NCI-H2107 (cell line): ENCODE measurements at places on chromosomes 11 and 22.

- no peak for DNase-seq
Observed at GRCh38 chr11:117796872-117797529, at the start of gene DSCAML1. TSS of gene DSCAML1 (minus strand) at chr11:117797216. CDS start at chr11:117797079, 137 bp downstream.

DNA sequence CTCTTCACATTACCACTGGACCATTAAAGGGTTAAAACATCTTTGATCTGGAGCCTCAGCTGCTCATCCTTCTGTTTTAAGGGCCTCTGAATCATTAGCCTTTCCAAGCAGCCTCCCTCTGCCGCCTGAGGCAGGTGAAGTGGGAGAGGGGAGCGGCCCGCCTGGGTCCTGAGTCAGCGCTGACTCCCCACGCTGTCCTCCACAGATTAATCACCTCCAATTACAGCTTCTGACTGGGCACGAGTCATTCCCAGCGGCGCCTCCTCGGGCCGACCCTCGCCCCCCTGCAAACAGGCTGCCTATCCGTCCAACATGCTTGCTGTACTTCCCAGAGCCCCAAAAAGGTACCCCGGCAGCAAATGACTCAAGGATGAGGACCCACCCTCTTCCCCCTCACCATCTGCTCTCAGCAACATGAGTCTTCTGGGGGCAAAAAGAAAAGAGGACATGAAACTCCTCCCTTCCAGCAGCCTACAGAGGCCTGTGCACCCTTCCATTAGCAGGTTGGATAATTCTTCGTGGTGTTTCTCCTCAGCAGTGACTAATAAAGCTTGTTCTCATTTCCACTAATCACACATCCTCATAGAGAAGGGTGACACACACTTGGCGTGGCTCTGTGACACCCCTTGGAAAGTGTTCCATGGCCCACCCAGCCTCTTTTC is 44.3 kb upstream of the JAM3 start:
- DNase-seq, result no peak

GRCh38 chr11:68904248-68904847 is 657 bp downstream of the IGHMBP2 start:
- DNase-seq, result no peak

GRCh38 chr11:74641905-74642304 is 49.5 kb downstream of the POLD3 start:
- no peak for DNase-seq

- DNase-seq, result peak; percentile 64
Observed at GRCh38 chr11:61609980-61610366, 29.1 kb upstream of the SYT7 start.

GRCh38 chr11:124837491-124837856 is 27.8 kb upstream of the ROBO3 start:
- no peak for DNase-seq

DNA sequence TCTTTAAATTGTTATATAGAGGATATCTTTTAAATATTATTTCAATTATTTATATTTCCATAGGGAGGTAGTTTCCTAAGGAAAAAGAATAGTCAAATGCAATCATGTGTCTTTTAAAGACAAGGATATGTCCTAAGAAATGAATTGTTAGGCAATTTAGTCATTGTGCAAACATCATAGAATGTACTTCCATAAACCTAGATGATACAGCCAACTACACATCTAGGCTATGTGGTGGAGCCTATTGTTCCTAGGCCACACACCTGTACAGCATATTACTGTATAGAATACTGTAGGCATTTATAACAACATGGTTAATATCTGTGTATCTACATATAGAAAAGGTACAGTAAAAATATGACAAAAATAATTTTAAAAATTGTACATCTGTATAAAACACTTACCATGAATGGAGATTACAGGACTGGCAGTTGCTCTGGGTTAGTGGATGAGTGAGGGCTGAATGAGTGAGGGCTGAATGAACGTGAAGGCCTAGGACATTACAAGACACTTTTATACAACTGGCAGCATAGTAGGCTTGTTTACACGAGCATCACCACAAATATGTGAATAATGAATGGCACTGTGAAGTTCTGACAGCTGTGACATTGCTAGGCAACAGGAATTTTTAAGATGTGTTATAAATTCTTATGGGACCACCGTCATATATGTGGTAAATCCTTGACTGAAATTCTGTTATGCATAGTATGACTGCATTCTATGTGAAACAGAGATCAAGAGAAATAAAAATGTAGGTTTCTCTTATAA is 1879.0 kb upstream of the RAG2 start:
- no peak for DNase-seq

DNA sequence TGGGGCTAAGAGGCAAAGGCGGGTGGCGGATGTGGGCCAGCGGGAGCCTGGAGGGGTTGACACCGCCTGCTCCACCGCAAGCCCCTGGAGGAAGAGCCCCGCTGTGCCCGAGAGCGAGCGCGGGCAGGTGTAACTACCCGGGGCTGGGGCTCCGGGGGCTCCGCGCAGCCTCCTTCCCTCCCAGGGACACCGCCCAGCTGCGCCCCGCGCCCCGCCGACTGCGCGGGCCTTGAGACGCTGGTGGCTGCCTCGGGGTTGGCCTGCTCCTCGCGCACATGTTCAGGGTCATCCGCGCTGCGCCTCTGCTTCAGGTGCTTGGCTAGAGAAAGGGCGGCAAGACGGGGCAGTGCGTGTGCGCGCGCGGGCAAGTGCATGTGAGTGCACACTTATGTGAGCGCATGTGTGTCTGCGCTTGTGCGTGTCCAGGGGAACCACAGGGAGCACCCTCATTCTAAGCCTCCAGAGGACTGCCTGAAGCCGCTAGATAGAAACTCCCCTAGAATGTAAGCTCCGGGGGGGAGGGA is 197.5 kb upstream of the TMEM45B start:
- no peak for DNase-seq

GRCh38 chr11:1827095-1827813 is 7.5 kb upstream of the SYT8 start:
- DNase-seq, result peak; percentile 21

DNA sequence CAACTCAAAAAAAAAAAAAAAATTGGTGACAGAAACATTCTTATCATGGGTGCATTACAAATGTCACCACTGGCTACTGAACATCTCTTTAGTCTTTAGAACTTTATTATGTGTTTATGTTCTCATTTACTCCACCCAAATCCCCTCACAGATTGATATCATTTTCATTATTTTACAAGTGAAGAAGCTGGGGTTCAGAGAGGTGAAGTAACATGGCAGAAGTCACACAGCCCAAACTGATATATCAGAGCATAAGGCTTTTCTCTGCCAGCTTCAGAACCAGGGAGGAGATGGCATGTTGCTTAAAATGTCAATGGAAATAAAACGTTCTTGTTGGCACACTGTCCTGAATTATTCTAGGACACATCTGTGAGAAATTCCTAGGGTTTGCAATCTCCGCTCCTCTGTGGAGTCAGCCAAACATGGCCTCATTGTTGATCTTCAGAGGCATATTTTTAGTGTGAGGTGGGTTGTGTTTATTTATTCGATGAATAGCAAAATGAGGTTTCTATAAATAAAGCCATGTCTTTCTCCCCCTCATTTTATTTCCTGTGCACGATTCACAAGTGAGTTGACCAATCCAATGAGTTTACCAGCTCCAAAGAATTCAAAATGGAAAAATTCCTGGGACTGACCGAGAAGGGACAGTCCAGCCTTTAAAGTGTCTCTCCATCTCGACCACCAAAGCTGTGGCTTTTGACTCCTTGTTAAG is 72.9 kb upstream of the ANO1 start:
- DNase-seq, result no peak

DNA sequence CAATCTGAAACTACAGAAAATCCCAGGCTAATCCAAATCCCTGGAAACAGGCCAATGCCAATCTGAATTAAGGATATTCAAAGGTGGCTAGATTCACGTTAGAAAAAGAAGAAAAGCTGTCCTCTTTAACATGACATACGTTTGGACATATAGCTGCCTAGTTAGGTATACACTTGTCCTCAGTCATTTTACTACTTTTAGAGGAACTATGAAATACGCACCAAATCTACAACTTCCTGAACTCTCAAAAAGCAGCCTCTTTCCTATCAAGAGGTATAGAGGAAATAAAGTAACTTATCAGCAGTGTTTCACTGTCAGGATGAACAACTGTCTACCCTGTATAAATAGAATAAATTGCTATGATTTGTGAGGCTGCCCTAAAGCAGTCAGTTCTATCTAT is 24.0 kb downstream of the KMT5B start:
- DNase-seq, result no peak

DNA sequence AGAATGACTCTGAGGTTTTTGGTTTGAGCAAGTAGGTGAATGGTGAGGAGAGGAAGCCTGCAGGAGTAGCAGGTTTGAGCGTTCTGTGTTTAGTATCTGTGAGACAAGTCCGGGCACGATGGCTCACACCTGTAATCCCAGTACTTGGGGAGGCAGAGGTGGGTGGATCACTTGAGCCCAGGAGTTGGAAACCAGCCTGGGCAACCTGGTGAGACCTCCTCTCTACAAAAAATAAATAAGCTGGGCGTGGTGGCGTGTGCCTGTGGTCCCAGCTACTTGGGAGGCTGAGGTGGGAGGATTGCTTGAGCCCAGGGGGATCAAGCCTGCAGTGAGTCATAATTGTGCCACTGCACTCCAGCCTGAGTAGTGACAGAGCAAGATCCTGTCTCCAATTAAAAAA is 9.7 kb upstream of the CENATAC start:
- no peak for DNase-seq

- no peak for DNase-seq
Observed at GRCh38 chr11:82559609-82560008, 174.1 kb downstream of the FAM181B start.

DNA sequence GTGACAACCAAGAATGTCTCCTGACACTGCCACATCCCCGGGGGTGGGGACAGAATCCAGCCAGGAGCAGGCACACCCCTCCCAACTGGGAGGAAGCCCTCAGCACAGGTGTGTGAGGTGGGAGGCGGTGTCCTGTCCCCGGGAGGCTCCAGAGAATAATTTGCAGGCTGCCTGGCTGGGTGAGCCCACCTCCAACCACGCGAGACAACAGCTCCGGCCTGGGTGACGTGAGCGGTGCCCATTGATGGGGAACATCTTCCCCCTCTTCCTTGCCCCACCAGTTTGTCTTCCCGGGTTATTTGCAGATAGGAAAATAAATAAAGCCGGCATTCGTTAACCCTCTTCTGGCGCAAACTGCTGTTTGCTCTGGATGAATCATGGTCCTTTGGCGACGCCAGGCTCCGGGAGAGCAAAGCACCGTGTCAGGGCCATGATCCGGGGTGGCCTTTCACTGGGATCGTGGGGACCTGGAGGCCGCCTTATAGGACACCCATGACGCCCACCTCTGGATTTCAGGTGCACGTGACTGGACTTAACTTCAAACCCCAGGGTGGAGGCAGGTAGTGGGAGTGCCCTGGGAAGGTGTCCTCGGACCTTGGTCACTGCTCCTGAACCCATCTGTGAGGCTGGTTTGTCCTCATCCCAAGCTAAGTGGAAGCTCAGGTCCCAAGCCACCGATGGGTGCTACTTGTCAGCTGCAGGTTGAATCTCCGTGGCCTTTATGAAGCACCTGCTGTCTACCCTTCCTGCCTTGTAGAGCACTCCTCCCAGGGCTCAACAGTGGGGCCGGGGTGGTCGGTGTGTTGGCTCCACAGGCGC is 13.9 kb downstream of the CCND1 start:
- no peak for DNase-seq

- no peak for DNase-seq
Observed at GRCh38 chr11:13269775-13270174, 7.8 kb upstream of the BMAL1 start.

DNA sequence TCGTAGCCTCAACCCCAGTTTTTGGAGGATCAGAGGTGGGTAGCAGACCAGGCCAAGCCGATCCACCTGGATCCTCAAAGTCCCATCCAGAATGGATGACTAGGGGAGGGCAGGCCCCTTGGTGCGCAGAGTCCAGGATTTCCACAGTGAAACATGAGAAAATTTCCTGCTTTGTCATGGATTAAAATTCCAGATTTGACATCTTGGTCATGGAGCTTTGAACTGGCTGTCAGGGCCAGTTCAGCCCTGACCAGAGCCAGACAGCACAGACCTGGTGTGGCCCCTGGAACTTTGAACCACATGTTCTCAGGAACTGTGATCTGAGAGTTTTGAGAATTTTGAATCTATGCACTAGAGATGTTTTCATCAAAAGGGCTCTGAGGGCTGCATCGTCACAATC is 177.5 kb downstream of the MN1 start:
- no peak for DNase-seq
